ENCODE measurements at places on chromosomes 1 and 21.

DNA sequence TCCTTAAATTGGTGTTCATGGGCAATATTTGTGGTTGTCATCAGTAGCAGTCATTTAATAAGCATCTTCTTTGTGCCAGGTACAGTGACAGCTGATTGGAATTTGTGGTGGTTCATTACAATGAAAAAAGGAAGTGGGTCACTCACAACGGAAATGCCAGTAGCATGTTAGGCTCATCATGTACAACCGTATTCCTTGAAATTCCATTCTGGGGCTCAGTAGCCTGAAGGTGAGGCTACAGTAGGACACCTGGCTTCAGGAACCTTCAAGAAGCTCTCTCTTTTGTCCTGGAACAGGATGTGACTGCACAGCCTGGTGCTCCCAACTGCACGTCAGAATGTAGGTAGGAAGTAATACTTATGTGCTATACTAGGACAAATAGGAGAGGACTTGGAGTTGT lies 93.9 kb downstream of the ST3GAL3 start:
- ATAC-seq = no peak

DNA sequence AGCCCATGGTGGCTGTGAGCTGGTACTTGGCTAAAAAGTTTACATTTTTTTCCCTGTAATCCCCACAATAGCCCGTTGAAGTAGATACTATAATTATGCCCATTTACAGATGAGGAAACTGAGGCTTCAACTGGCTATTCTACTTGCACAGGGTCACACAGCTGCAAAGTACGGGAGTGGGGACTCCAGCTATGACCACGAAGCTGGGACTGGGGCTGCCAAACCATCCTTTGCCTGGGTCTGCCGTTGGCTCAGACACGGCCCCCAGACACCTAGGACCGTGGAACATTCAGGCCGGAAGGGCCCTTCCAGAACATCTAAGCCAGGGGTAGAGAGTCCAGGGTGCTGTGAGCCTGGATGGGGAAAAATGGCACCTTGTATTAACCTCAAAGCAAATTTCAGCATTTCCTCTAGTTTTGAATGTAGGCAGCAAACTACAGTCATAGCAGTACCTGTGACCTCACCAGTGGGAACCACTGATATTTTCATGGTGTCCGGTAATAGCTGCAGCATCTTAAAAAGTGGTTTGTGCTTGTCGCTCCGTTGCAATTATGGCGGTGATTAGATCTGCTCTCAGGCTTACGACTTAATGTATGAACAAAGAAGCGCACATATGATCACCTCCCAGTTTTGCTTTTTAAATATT lies 4.3 kb downstream of the TP73 start:
- peak; percentile 90 for ATAC-seq

DNA sequence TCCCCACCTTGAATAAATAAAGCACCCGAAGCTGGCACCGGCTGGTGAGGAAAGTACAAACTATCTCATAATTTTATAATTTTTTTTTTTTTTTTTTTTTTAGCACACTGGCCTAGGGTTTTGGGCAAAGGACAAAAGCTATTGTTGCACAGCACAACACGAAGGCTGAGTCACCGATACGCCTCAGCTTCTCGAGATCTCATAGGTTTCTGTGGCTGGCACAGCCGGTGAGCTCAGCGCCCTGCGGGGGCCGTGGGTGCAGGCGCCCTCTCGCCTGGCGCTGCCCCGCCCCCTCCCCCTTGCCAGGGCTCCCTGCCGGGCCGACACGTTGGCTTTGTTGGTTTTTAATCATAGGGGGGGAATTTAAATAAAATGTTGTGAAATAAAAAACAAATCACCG lies 17.2 kb downstream of the CASZ1 start:
- ATAC-seq = no peak

GRCh38 chr1:28301368-28302174 lies 27.3 kb upstream of the MED18 start:
- no peak for ATAC-seq
